Fibroblast of skin of scalp (primary cell): ENCODE measurements at places on chromosomes 3 and 15.
A peak's percentile ranks its signal among the peaks of the same experiment; 100 is the strongest.

DNA sequence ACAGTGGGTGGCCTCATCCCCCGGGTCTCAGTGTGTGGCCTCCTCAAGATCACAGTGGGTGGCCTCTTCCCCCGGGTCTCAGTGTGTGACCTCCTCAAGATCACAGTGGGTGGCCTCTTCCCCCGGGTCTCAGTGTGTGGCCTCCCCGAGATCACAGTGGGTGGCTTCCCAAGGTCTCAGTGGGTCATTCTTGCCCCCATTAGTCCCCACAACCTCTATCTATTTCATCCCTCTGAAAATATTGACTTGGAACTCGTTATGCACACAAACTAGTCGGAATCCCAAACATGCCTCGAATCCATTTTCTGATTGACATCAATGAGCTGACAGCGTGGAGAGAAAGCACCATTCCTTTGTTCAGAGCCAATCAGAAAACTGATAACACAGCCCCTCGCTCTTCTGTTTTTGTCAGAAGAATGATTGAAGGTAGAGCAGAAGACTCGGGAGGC lies 10.8 kb upstream of the SSUH2 start:
- no peak for DNase-seq

GRCh38 chr15:49041426-49041825 lies 4.8 kb downstream of the SECISBP2L start:
- peak; percentile 20 for DNase-seq

- no peak for DNase-seq
Measured at GRCh38 chr15:93278783-93279182, 189.8 kb upstream of the RGMA start.

DNA sequence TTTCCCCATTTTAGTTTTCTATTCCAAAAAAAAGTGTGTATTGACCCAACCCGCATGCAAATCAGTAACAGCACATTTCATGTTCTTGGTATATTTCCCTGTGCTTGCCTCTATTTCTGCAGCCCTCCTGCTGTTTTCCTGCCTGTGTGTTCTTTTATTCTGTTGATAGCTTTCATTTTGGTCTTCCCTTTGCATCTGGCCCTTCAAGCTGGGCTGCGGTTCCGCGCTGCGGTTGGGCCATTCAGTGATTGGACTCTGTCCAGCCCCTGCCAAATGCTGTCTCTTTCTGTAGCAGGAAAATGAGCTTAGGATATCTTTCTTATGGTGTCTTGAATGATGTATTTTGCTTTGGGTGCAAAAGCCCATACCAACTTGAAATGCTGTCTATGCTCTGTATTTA lies 49.9 kb downstream of the ZNF621 start:
- DNase-seq: peak; percentile 69

GRCh38 chr3:113185194-113185835 lies 26.0 kb upstream of the BOC start:
- DNase-seq: peak; percentile 74
